ENCODE measurements at places on chromosomes 2 and 18.

GRCh38 chr2:5561006-5561405 lies 131.2 kb upstream of the SOX11 start:
- no peak for DNase-seq

GRCh38 chr2:9712263-9712662 lies 81.5 kb upstream of the YWHAQ start:
- no peak for DNase-seq

- no peak for DNase-seq
Observed at GRCh38 chr2:234910186-234910679, 41.6 kb upstream of the SH3BP4 start.

DNA sequence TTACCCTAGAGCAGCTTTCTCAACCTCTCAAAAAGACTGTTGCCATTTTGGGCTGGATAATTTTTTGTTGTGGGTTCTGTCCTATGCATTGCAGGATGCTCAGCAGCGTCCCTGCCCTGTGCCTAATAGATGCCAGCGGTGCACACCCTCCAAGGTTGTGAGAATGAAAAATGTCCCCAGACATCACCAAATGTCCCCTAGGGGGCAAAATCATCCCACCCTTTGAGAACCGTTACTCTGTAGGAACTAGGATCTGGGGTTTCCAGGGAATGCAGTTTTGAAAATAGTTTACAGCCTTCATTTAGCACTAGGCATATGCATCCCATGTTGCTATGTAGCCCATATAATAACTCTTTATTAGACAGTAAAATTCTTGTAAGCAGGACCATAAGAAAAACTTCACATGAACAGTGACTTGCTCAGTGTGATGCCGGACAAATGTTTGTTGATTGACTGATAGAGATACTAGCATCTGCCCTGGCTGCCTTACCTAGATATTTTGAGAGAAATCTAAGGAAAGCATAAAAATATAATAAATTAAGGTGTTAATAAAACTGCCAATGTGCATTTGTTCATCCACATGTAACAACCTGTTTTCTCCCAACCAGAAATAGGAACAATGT lies 79.2 kb upstream of the EPC2 start:
- no peak for DNase-seq

GRCh38 chr2:140586379-140586778 lies 1544.4 kb downstream of the LRP1B start:
- no peak for DNase-seq

GRCh38 chr2:55968941-55969340 lies 45.4 kb upstream of the EFEMP1 start:
- no peak for DNase-seq

GRCh38 chr2:146370826-146371225 lies 1474.0 kb upstream of the ACVR2A start:
- DNase-seq: no peak

- no peak for DNase-seq
Observed at GRCh38 chr18:55314031-55314430, 274.0 kb downstream of the TCF4 start.

GRCh38 chr2:219553168-219553417 lies 9.3 kb downstream of the TMEM198 start:
- DNase-seq: no peak

- no peak for DNase-seq
Observed at GRCh38 chr2:62343636-62344337, 147.9 kb downstream of the B3GNT2 start.

GRCh38 chr2:219642069-219642454 lies 14.6 kb downstream of the SLC4A3 start:
- DNase-seq: no peak

- no peak for DNase-seq
Observed at GRCh38 chr2:164542581-164543021, 78.7 kb downstream of the GRB14 start.

DNA sequence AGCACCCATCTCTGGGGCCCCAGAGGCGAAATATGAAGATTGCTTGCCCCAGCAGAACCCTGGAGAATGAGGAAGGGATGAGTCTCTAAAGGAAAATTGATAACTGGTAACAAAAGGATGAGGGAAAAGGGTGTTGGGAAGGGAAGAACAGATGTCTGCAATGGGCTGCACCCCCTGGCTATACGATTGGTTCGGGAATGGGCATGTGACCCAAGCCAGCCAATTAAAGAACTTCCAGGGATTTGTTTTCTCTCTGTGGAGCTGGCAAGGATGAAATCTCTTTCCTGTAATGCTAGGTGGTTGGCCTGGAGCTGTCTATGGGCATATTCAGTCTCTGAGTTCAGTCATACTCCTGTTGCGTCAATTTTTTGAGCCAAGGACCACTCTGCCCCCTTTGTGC lies 12.8 kb upstream of the NPPC start:
- no peak for DNase-seq

- DNase-seq: no peak
Observed at GRCh38 chr2:201343559-201343958, 13.6 kb downstream of the FLACC1 start.

DNA sequence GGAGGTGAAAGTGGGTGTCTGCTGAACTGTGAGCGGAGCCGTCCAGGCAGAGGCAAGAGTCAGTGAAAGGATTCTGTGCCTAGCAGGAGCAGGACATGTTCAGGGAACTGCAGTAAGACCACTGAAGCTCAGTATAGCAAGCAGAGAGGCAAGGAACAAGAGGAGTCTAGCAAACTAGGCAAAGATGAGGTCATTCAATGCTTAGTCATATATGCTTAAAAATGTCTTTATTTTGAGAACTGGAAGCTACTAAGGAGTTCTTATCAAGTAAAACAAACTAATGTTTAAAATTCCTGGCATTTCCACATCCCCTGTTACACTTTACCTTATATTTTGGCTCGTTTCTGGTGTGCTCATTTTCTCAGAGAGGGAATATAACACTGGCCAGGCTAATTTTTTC lies 913.4 kb downstream of the CBLN2 start:
- DNase-seq: no peak

DNA sequence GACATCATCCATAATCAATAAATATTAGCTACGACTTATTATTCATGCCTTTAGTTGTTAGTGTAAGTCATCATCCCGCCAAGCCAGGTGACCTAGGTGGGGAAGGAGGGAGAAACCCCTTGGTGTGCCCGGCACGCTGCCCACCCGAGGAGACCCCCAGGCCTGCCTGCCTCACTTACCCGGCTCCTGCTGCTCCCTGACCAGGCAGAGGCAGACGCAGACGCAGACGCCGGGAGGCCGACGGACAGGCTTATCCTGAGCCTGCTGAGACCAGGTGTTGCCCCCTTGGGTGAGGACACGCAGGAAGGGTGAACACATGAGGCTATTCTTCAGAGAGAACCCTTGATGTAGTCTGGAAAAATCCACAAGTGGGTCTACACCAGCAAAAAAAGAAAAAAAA lies 401.8 kb downstream of the GALR1 start:
- DNase-seq: no peak

DNA sequence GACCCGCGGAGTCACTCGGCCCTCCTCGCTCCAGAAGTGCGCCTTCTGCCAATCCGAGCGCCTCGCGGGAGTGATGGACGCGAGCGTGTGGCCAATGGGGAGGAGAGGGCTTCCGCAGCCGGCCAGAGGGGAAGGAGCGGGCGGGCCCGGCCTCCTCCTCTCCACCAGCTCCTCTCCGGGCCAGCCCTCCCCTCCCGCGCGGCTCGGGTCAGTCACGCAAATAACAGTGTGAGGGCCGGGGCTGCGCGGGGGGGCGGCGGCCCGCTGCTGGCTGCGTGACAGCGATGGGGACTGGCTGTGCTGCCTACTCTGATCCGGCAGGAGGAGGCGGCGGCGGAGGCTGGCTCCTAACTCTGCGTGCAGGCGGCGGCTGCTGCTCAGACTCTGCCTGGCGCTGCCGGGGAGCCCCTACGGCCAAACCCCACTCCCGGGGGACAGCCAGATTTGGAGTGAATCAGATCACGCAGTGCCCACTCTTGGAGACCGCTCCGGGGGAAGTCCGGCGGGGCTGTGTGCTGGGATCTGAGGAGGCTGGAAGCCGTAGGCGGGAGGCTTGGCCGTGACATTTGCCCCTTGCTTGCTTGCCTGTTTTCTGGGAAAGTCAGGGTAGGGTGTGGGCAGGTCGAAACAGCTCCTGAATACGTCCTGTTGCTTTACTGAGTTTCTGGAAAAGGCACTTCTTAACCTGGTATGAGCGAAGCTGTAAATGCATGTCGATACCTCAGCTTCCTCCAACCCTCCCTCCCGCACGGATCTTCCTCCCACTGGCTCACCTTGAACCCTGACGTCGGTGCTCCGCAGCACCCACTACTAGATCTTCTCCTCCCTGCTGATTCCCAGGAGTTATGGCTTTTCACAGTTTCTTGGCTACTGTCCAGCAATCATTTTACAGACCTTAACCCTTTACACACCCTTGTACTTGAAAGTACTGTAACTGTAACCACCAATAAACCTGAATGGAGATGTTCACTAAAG lies 97.9 kb upstream of the SERTAD2 start:
- peak; percentile 30 for DNase-seq

GRCh38 chr2:239714116-239714515 lies 311.0 kb downstream of the NDUFA10 start:
- no peak for DNase-seq

GRCh38 chr2:217904614-217904965 lies 98.2 kb downstream of the TNS1 start:
- DNase-seq: no peak

DNA sequence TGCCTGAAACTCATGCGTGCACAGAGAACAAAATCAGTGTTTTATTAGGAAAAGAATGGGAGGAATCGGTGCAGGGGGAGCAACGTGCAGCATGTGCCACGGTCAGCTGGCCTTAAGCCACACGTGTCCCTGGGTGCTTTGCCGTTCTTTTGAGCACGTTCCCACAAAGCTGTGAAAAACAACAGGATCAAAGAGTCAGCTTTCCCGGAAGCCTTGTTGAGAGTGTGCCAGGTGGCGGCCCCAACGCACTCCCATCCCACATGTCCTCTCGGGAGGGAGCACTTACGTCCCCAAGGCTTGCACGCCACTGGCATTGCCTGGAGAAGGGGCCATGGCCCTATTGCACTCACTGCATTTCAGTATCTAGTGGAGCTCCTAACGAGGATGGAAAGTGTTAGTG lies 511.2 kb downstream of the EIPR1 start:
- DNase-seq: no peak

GRCh38 chr2:194822657-194823056 lies 834.4 kb upstream of the SLC39A10 start:
- DNase-seq: no peak

GRCh38 chr2:188410504-188411235 lies 119.0 kb downstream of the GULP1 start:
- DNase-seq: no peak

- no peak for DNase-seq
Observed at GRCh38 chr2:150479075-150479915, 8.2 kb downstream of the RND3 start.

GRCh38 chr2:159639071-159639470 lies 22.7 kb upstream of the BAZ2B start:
- no peak for DNase-seq

DNA sequence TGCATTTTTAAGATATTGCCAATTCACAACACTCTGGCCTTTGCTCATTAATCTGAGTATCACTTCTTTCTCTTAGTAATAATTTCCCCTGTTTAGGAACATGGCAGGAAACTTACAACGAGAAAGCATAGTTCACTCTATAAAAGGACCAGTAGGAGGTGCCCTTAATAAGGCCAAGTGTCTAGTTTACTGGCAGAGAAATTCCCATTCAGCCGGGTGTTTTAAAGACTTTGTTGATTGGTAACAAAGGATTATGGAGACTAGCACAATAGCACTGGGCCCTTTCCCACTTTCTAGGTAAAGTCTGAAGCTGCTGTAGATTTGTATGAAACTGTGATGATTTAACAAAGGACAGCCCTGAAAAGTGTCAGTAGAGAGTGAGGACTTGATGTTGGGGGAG lies 3.1 kb downstream of the DCC start:
- DNase-seq: no peak

- DNase-seq: no peak
Observed at GRCh38 chr18:37383846-37384595, 181.6 kb downstream of the CELF4 start.

DNA sequence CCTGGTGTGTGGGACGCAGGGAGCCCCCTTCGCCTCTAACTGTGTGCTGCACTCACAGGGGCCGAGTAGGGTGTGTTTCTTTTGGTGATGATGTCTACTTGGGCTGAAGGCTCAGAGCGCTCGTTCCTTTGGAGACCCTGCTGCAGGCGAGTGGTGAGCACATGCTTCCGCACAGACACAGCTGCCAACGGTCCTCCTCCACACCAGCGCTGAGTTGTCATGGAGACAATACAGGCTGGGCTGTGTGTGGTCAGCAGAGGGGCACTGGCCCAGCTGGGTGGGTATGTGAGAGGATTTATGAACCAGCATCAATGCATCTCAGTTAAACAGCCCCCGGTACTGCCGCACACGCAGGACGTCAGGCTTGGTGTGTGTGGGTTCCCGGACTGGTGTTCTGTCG lies 143.5 kb downstream of the SH3RF3 start:
- no peak for DNase-seq

DNA sequence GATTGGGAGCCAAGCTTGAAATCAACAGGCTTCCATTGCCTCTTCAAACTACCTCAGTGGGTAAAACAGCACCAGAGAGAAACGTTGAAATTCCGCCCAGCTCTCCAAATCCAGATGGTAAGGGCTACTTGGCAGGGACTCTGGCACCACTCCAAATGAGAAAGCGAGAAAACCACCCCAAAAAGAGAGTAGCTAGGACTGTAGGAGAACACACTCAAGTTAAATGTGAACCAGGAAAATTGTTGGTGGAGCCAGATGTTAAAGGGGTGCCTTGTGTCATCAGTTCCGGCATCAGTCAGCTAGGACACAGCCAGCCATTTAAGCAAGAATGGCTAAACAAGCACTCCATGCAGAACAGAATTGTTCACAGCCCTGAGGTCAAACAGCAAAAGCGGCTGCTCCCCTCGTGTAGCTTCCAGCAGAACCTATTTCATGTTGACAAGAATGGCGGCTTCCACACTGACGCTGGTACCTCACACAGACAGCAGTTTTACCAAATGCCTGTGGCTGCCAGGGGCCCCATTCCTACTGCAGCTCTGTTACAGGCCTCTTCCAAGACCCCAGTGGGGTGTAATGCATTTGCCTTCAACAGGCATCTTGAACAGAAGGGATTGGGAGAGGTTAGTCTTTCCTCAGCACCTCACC lies 167.3 kb downstream of the ASXL3 start:
- no peak for DNase-seq

DNA sequence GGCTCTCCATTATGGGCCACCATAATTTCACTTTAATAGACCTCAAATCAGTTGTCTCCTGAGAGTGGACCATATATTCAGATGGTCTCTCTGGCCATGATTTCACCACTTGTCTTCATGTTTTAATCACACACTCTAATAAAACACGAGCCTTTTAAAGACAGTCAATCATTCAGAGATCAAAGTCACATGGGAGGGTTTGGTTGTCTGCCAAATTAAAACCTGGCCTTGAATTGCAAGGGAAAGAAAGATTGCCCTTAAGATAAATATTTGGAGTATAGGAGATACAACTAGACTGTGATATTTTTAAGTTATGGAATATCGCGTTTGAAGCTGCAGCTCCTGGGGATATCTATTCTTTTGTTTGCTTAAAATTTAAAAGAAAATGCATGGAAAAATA lies 377.8 kb upstream of the DDX18 start:
- no peak for DNase-seq

GRCh38 chr2:42868096-42868495 lies 75.7 kb upstream of the HAAO start:
- no peak for DNase-seq

Measured in activated CD4-positive, alpha-beta T cell treated with anti-CD3 and anti-CD28 coated beads for 4 hours (primary cell).